ENCODE measurements at places on chromosomes 5 and 9.
A peak's percentile ranks its signal among the peaks of the same experiment; 100 is the strongest.

DNA sequence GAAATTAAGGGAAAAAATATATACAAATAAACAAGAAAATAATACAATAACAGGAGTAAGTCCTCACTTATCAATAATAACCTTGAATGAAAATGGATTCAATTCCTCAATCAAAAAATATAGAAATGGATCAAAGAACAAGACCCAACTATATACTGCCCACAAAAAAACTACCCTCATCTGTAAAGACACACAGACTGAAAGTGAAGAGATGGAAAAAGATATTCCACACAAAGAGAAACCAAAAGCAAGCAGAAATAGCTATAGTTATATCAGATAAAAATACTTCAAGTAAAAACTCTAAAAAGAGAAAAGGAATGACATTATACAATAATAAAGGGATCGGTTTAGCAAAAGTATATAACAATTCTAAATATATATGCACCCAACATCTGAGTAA, 66.5 kb downstream of the KIAA0825 start:
- DNase-seq, result no peak

DNA sequence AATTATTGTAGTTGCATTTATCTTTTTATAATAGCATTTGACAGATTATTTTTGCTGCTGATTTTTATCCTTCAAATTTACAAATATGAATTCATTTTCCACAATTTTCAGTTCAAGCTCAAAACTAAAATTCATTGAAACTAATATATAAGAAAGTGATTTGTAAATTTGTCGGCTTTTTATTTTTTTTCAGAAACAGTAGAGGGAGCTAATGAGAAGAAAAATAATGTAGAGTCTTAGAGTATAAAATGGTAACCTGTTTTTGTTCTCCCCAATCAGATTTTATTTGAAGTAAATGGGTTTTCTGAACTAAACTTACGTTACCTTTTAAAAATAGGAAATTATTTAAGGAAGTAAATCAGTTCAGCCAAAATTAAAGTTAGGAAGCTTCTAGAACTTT, 19.2 kb downstream of the PRRC1 start:
- DNase-seq, result no peak

- DNase-seq, result no peak
Measured at GRCh38 chr9:110197330-110198187, 10.4 kb downstream of the C9orf152 start.

- no peak for DNase-seq
Measured at GRCh38 chr5:86557920-86558319, 59.8 kb upstream of the COX7C start.

GRCh38 chr9:107175041-107175440, 108.0 kb upstream of the RAD23B start:
- DNase-seq, result no peak

- no peak for DNase-seq
Measured at GRCh38 chr5:107275333-107275732, 395.4 kb downstream of the EFNA5 start.

DNA sequence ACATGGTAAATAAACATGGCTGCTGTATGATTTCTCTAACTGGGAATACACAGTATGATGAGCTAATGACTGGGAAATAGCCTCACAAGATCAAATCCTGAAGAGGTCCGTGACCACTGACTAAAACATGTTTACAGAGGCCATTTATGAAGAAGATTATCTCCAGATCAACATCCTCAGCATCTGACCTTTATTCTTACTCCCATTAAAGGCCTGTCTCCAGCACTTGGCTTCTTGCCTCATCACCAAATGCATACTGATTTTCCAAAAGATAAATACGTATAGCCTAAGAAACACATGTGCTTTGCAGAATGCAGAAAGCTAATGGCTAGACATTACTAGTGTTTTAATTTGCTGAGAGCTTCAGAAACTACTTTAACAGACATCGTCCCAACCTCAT, 108.0 kb upstream of the TSLP start:
- DNase-seq, result no peak

GRCh38 chr5:35698047-35698808, 80.6 kb downstream of the SPEF2 start:
- DNase-seq, result no peak

GRCh38 chr5:151601391-151601790, 10.3 kb upstream of the FAT2 start:
- DNase-seq, result no peak

GRCh38 chr9:87836951-87837705, 45.5 kb upstream of the SPATA31E1 start:
- no peak for DNase-seq

- DNase-seq, result no peak
Measured at GRCh38 chr5:53480416-53481158, at the start of gene FST. FST (plus strand) TSS chr5:53480629; CDS start chr5:53480792, 163 bp downstream.

- DNase-seq, result peak; percentile 57
Measured at GRCh38 chr5:171984748-171985419, 21.6 kb downstream of the FBXW11 start.

- no peak for DNase-seq
Measured at GRCh38 chr5:16639206-16639605, 22.4 kb upstream of the RETREG1 start.

- DNase-seq, result no peak
Measured at GRCh38 chr5:54638106-54638505, 120.5 kb downstream of the SNX18 start.

- DNase-seq, result no peak
Measured at GRCh38 chr5:179219661-179220620, 125.3 kb downstream of the ADAMTS2 start.

- no peak for DNase-seq
Measured at GRCh38 chr9:94643176-94643575, 3.9 kb upstream of the FBP1 start.

DNA sequence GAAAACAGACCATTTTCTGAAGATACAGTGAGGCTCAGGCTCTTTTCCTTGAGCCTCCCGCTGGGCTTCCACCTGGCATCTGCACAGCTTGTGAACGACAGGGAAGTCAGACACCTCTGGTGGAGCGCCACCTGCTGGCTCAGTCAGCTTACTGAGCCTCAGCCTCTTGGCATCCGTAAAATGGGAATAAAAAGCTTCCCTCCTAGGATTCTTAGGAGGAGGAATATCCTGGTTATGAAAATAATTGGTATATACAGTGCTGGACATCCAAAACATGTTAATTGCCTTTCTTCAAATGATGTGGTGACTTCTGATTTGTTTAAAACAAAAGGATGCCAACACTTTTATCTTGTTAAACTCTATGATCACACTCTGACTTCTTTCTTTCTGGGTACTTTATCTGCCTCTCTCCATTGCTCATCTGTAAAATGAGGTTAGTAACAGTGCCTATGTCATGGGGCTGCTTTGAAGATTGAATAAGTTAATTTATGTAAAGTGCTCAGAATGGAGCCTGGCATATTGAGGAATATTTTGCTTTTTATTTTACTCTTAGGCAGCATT, 67.5 kb downstream of the MAMDC2 start:
- peak; percentile 57 for DNase-seq

DNA sequence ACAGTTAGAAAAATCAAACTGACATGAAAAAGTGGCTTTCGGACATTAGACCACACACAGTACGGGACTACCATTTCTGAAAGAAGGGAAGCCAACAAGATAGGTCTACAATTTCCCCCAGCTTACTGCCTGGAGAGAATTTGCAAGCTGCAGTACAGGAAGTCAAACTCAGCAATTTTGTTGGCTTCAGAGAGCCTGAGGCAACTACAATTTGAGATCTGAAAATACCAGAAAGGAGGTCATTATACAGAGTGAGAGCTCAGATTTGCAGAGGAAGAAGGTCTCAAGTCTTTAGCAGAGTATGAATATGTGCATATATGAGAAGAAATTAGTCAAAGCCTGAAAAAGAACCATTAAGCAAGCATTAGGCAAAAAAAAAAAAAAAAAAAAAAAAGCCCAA, 83.0 kb downstream of the OXCT1 start:
- DNase-seq, result no peak

DNA sequence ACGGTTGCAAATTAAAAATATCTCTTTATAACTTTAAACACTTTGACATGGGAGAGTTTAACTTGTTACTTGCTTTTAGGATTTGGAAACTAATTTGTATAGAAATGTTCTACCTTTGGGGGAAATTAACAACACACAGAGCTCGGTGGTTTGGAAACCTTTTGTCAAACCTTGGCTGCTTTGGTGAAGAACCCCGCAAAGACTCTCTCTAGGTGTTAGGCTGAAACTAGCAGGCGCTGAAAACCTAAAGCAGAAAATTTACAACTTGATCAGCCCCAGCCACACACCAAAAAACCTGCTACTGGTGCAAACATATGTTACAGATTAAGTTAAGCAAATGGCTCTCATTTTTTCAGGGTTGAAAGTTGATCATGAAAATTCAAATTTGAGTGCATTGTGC, 25.8 kb downstream of the NR2F1 start:
- DNase-seq, result no peak

DNA sequence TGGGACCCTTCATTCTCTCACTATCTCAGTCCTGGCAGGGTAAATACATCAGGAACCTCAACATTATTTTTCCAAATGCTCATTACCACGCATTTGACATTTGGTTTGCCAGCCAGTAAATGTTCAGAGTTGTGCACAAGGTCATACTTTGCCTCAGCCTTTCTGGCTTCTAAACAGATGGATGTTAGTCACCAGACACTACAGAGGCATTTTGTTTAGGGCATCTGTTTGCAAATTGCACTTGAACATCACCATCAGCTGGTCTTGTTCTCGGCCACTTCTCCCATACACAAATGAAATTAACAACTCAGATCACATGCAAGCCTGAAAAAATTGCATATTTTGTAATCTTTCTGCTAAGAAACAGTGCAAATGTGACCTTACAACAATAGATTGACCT, 75.0 kb upstream of the SLC1A1 start:
- DNase-seq, result no peak

DNA sequence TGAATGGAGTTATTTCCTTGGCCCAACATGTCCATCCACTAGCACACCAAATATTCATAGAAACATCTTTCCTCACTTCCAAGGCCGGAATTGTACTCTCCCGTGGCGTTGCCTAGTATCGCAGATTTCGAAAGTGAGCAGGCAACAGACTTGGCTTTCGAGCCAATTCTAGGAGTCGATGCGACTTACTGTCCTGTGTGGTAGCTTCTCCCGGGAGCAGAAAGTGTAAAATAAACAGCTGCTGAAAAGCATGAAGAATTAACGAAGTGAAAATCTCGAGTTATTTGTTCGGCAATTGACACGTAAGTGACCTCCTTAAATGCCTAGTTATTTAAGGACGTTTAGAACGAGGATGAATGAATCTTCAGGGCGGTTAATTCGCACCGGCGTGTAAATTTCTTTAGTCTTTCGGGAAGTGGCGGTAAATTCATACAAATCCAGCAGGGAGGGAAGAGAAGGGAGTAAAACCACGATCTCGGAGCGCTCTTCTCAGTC, 449 bp upstream of the PCSK5 start:
- no peak for DNase-seq

- DNase-seq, result no peak
Measured at GRCh38 chr5:6585168-6585567, 47.7 kb downstream of the NSUN2 start.

GRCh38 chr9:104144336-104144735, 50.2 kb downstream of the SMC2 start:
- no peak for DNase-seq

GRCh38 chr5:75037106-75037505, 15.3 kb downstream of the GCNT4 start:
- DNase-seq, result no peak

DNA sequence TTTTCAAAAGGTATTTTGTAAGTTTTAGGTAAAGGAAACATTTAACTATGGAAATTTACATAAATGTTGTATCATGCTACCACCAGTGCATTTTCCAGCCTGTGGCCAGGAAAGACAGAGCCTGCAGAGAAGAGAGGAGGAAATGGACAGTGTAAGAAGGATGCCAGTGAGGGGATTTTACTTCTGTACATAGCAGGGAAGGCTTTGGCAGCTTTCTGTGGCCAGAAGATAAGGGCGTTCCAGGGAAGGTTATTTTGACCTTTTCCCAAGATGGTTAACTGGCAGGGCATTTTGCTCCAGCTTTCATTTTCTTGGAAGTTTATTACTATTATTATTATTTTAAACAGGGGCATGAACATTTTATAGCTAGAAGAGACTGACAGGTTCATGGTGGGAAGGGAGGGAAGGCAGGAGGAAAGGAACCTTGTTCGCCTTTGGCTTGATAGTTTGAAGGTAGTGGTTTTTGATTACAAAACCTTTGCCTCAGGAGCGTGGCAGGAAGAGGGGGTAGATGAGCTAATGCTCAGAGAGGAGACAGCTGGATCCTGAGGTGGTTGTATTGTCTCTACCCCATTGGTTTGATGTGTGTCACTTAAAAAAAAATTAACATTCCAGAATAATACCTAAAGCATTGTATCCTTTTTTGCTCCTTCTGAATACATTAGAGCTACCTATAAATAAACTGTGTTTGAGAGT, 4.1 kb downstream of the ISOC1 start:
- no peak for DNase-seq

GRCh38 chr5:83124593-83124992, 47.2 kb downstream of the XRCC4 start:
- no peak for DNase-seq

GRCh38 chr9:30301271-30301963, 2083.0 kb upstream of the ACO1 start:
- DNase-seq, result no peak

GRCh38 chr5:88895681-88896501, 12.9 kb upstream of the MEF2C start:
- DNase-seq, result no peak

DNA sequence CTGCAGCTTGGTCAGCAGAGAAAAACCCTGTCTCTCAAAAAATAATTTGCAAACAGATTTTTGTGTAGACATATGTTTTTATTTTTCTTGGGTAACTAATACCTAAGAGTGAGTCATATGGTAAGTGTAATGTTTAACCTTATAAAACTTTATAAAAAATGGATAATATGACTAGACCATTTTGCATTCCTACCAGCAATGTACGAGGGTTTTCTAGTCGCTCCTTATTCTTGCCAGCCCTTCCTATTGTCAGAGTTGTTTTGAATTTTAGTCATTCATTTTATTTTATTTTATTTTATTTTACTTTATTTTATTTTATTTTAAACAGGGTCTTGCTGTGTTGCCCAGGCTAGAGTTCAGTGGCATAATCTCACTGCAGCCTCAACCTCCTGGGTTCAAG, 37.8 kb downstream of the RABGAP1 start:
- no peak for DNase-seq

GRCh38 chr9:93286252-93287188, 102.6 kb downstream of the WNK2 start:
- DNase-seq, result no peak

- no peak for DNase-seq
Measured at GRCh38 chr9:77826621-77827020, 178.5 kb upstream of the GNA14 start.

DNA sequence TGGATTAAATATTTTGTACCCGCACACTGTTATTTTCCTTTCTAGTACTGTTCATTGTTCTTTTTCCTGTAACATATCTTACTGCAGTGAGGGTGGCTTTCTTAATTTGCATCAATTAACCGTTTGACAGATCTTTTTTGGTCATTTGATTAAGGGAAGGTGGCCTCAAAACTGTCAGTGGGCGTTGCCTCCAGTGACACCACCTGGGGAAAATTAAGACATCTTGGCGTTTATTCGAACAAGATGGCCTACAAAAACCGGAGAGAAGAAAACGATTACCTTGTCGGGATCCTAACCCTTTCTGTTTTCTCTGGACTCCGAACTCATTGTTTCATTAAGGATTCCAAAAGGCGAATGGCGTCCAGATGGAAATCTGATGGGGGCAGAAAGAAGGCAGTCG, 2.0 kb downstream of the BASP1 start:
- no peak for DNase-seq

- DNase-seq, result no peak
Measured at GRCh38 chr9:81855538-81855937, 72.7 kb upstream of the SPATA31D4 start.

- DNase-seq, result no peak
Measured at GRCh38 chr5:150103678-150104549, 17.6 kb upstream of the CSF1R start.

GRCh38 chr9:70255486-70255885, 3.3 kb upstream of the SMC5 start:
- DNase-seq, result no peak

Measured in activated CD4-positive, alpha-beta memory T cell treated with anti-CD3 and anti-CD28 coated beads, Interleukin-2, amount 10 ng/mL, durations not matched to agents 7 days and 5 days (primary cell).